SHP77 treated with DMSO at 0.1 percent for 48 hours (cell line): ENCODE measurements at places on chromosomes 12 and 14.

GRCh38 chr12:14416658-14417057, 51.2 kb downstream of the ATF7IP start:
- DNase-seq = peak; percentile 54

DNA sequence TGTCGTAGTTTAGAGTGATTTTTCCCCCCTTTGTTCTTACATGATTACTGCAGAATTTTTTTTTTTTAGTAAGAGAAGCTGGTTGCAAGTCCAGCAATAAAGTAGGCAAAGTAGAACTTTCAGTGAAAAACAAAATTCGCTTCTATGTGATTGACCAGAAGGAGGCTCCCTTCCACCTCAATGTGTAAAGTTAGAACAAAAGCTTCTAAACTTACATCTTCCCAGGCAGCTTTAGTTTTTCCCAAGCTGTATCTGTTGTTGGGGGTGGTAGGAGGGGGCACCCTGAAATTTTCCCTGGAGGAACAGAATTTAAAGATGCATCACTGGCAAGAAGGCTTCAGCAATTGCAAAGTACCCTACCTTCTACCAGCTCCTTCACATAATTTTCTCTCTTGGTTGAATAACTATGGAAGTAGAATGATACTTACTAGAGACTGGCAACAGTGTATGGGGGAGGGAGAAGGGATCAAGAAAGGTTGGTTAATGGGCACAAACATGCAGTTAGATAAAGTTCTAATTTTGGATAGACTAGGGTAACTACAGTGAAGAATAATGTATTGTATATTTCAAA, 87.3 kb upstream of the E2F7 start:
- DNase-seq = no peak

DNA sequence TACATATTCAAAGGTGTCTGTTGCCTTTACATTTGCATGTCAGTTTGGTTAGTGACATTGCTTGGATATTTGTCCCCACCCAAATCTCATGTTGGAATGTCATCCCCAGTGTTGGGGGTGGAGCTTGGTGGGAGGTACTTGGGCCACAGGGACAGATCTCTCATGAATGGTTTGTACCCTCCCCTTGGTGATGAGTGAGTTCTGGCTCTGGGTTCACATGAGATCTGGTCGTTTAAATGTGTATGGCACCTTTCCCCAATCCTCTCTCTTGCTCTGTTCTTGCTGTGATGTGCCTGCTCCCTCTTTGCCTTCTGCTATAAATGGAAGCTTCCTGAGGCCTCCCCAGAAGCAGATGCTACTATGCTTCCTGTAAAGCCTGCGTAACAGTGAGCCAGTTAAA, 207.9 kb upstream of the DIO3 start:
- DNase-seq = no peak

GRCh38 chr14:55807053-55807880, 227.3 kb downstream of the KTN1 start:
- DNase-seq = peak; percentile 83

- DNase-seq = no peak
These were observed 2.6 kb upstream of the PPP1R1A start for GRCh38 chr12:54590978-54591591.

- no peak for DNase-seq
These were observed 2.3 kb upstream of the PAWR start for GRCh38 chr12:79692860-79693577.

DNA sequence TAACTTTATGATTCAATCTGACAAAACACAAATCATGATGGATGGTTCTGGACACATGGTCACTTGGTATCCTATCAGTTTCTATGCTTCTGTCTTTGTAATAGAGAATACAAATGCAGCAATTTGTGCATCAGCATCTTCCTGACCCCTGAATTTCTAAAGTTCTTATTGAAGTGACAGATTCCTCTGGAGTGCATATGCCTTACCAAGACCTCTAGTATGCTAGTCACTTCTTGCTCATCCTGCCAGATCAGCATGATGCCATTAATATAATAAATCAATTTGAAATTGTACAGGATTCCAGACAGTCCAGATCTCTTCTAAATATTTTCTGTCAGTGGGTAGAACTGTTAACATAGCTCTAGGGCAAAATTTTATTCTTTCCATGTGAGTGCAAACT, 40.6 kb upstream of the GLIPR1 start:
- no peak for DNase-seq

DNA sequence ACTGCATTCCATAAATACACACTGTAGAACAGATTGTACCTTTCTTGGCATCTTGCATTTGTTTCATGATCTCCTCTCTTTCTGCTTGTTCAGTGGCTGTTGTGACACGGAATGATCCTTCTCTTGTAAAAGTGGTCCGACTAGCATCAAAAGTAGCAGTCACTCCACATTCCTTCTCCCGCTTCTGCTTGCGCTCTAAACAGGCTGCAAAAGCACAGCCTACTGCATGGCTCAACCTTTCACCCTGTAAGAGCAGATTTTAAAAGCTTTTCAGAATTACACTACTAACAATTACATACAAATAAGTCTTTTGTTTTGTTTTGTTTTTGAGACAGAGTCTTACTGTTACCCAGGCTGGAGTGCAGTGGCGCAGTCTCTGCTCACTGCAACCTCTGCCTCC, 49.8 kb downstream of the PAPLN start:
- DNase-seq = no peak

DNA sequence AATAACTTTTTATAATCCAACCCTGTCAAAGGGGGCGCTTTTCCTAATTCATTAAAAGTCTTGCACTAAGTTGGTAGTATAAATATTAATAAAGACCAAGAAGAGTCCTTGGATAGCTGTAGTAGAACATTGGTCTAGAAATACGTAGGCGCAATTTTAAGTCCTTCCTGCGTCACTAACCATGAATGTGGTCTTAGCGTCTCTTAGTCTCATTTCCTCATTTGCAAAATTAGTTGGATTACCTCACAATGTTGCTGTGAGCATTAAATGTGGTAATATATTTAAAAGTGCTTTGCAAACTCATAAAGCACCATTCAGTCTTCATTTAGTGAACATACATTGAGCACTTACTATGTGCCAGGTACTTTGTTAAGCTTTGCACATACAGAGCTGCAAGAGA, 149.7 kb downstream of the AEBP2 start:
- no peak for DNase-seq

- no peak for DNase-seq
These were observed 15.9 kb upstream of the LRRK2 start for GRCh38 chr12:40208707-40209446.

GRCh38 chr12:25833657-25834056, 124.8 kb upstream of the RASSF8 start:
- DNase-seq = no peak
